ENCODE measurements at places on chromosomes 5 and 9.
A peak's percentile ranks its signal among the peaks of the same experiment; 100 is the strongest.

- H3K27me3 ChIP-seq, result no peaks in the 10 kb centered on the region
- no peaks in the 10 kb centered on the region for H3K4me1 ChIP-seq
- no peak overlapping the region for H3K4me3 ChIP-seq
- no peak overlapping the region for H3K27ac ChIP-seq
- no peaks in the 10 kb centered on the region for H3K36me3 ChIP-seq
Measured at GRCh38 chr9:68609901-68610415, 69.3 kb upstream of the TMEM252 start.

GRCh38 chr5:142819825-142820224 is 49.6 kb downstream of the ARHGAP26 start:
- no peaks in the 10 kb centered on the region for H3K4me1 ChIP-seq
- no peaks in the 10 kb centered on the region for H3K27me3 ChIP-seq
- H3K36me3 ChIP-seq, result no peaks in the 10 kb centered on the region
- DNase-seq, result no peak

DNA sequence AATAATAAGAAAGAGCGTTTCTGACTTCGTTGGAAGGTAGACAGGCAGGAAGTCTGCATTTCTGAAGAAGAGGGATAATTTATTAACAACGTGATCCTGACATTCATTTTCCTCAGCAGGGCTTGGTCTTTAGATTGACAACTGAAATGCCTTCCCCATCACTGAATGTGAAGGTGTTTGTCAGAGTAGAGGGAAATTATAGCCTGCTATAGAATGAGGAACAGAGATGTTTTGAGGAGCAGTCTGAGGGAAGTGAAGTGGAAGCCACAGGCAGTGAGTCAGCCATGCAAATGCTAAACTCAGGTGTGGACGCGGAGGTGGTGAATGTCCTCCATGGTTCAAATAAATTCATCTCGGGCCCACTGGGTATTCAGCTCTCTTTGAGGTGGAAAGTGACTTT is 30.5 kb downstream of the C7 start:
- H3K36me3 ChIP-seq, result no peaks in the 10 kb centered on the region
- DNase-seq, result no peak
- no peak overlapping the region for H3K27ac ChIP-seq
- no peaks in the 10 kb centered on the region for H3K27me3 ChIP-seq
- no peak overlapping the region for H3K4me3 ChIP-seq

- H3K27me3 ChIP-seq, result no peaks in the 10 kb centered on the region
- no peak overlapping the region for H3K4me3 ChIP-seq
- DNase-seq, result no peak
- H3K27ac ChIP-seq, result no peak overlapping the region
- no peaks in the 10 kb centered on the region for H3K36me3 ChIP-seq
Measured at GRCh38 chr5:120954255-120954654, 490.2 kb downstream of the PRR16 start.

GRCh38 chr5:56026863-56027300 is 32.1 kb upstream of the IL6ST start:
- H3K27me3 ChIP-seq, result no peaks in the 10 kb centered on the region
- H3K4me1 ChIP-seq, result no peaks in the 10 kb centered on the region
- no peak for DNase-seq
- no peaks in the 10 kb centered on the region for H3K36me3 ChIP-seq
- H3K27ac ChIP-seq, result peak overlapping the region; percentile 86
- H3K4me3 ChIP-seq, result no peak overlapping the region

- no peaks in the 10 kb centered on the region for H3K27me3 ChIP-seq
- no peak overlapping the region for H3K27ac ChIP-seq
- no peak overlapping the region for H3K4me3 ChIP-seq
Measured at GRCh38 chr9:18526685-18527084, 52.7 kb downstream of the ADAMTSL1 start.

GRCh38 chr5:568061-568781 is 43.9 kb upstream of the CEP72 start:
- no peaks in the 10 kb centered on the region for H3K27me3 ChIP-seq
- no peaks in the 10 kb centered on the region for H3K36me3 ChIP-seq

DNA sequence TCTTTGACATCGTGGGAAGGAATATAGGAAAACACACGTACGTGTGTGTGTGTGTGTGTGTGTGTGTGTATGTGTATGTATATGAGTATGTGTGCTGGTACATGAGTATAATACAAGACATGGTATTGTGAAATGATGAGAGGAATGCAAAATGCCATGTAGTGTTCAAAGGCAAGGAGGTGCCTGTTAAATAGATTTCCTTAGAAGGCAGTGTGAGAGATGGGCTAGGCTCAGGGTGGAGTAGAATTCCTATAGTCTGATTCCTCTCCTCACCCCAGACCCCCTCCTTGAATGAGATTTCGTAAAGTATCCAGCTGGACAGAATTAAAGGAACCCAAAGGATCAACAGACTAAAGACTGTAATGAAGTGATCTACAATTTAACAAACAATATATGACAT is 11.1 kb downstream of the GPR21 start:
- H3K27me3 ChIP-seq, result no peaks in the 10 kb centered on the region
- no peak for DNase-seq

DNA sequence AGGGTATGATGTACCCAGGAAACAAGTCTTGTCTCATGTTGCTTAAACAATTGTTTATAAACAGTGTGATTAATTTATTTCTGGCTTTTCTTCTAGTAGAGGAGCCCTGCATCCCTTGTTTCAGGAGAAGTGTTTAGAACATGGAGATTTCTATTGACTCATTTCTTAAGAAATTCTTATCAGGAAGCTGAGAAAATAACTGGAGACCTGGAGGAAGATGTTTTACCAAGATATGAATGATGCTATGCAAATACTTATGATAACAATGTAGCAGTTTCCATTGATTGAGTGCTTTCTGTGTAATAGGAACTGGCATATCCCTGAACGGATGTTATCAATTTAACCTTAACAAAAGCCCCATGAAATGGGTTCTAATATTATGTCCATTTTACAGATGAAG is 108.6 kb downstream of the FBXO38 start:
- no peaks in the 10 kb centered on the region for H3K4me1 ChIP-seq
- no peaks in the 10 kb centered on the region for H3K36me3 ChIP-seq
- no peak overlapping the region for H3K27ac ChIP-seq

DNA sequence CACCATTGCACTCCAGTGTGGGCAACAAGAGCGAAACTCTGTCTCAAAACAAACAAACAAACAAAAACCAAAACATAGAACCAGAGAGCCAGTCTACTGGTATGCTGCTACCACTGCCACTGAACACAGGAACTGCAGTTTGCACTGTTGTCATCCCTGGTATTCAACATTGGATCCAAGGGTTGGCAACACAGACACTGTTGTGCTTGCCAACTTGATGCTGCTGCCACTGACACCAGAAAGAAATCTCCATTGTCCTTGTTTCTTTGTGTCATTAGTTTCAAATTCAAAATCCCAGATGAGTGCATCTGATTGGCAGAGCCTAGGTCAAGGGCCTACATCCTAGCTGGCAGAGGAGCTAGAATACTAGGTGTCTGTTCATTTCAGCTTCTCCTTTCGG is 16.2 kb downstream of the HINT1 start:
- H3K27ac ChIP-seq, result no peak overlapping the region
- no peaks in the 10 kb centered on the region for H3K36me3 ChIP-seq
- H3K27me3 ChIP-seq, result no peaks in the 10 kb centered on the region
- H3K4me3 ChIP-seq, result no peak overlapping the region
- DNase-seq, result no peak
- no peaks in the 10 kb centered on the region for H3K4me1 ChIP-seq
